ENCODE measurements at places on chromosomes 12 and 14.

GRCh38 chr14:35223927-35224326 is 68.3 kb upstream of the PSMA6 start:
- H3K4me1 ChIP-seq, result peaks cover 19% of the 10 kb centered on the region
- no peaks in the 10 kb centered on the region for H3K36me3 ChIP-seq
- no peak overlapping the region for H3K4me3 ChIP-seq
- H3K27me3 ChIP-seq, result no peaks in the 10 kb centered on the region
- H3K27ac ChIP-seq, result peak overlapping the region; percentile 33

DNA sequence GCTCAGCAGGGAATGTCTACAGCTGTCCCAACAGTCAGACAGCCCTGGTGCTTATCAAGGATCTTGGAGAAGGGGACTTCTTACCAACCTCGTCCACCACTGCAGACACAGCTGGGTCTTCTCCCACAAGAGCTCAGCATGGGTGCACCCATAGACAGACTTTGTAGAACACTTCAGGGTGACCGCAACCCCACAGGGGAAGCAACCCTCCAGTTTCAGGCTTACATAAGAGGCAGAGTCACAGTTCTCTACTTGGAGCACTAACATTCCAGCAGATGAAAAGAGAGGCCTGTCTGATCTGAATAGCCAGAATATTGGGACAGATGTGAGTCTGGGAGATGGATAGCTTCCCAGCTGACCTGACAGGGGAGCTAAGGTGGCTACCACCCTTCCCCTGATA is 3.5 kb upstream of the CLEC1A start:
- H3K27me3 ChIP-seq, result no peaks in the 10 kb centered on the region
- H3K36me3 ChIP-seq, result no peaks in the 10 kb centered on the region
- H3K4me1 ChIP-seq, result peaks cover 32% of the 10 kb centered on the region
- no peak overlapping the region for H3K4me3 ChIP-seq
- H3K27ac ChIP-seq, result no peak overlapping the region

GRCh38 chr12:110280392-110280778 is 662 bp upstream of the ATP2A2 start:
- peaks cover 67% of the 10 kb centered on the region for H3K4me1 ChIP-seq
- peak; percentile 2 for ATAC-seq
- peak overlapping the region; percentile 100 for H3K27ac ChIP-seq
- no peaks in the 10 kb centered on the region for H3K36me3 ChIP-seq

- peaks cover 5% of the 10 kb centered on the region for H3K4me1 ChIP-seq
- peak overlapping the region; percentile 72 for H3K4me3 ChIP-seq
- H3K36me3 ChIP-seq, result no peaks in the 10 kb centered on the region
- no peaks in the 10 kb centered on the region for H3K27me3 ChIP-seq
- ATAC-seq, result peak; percentile 1
Observed at GRCh38 chr12:56333197-56333678, 562 bp downstream of the PAN2 start.

DNA sequence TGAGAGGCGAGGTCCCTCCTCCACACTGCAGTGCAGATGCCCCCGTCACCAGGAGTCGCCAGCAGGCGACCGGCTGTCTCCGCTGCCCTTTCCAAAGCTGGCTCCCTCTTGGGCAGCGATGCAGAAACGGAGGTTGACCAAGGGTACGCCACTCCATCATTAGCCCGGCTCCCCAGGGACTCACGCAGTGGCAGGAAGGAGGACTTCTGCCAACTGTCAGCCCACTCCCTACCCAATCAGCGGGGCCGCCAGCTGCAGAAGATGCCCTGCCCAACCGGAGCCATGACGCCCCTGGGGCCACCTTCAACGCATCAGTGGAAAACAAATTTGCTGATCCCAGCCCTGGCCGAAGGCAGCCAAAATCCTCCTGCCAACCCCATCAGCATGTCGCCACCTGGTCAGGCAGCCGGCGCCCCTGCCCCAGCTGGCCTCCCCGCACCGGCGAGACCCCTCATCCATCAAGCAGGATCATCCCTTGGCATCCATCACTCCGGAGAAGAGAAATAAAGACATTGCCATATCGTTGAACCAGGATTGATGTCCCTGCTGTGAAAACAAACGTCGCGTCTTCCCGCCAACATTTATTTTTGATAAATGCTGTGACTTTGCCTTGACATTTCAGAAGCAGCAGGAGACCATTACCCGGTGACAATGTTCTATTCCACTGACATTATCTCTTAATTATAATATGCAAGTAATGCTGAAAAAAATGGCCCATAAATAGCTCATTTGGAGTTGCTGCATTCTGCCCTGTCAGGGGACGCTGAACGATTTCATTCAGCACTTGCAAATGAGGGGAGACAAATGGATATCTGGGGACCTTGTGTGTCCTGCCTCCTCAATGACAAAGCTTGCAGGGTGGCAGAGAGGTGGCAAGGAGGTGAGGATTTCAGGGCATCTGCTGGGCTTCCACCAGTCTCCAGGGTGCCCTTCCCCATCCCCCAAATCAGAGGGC is 105.1 kb downstream of the SCARB1 start:
- H3K27ac ChIP-seq, result peak overlapping the region; percentile 64
- H3K27me3 ChIP-seq, result no peaks in the 10 kb centered on the region
- no peak overlapping the region for H3K4me3 ChIP-seq
